Stimulated activated CD8-positive, alpha-beta memory T cell treated with anti-CD3 and anti-CD28 coated beads, Interleukin-15, amount 100 ng/mL, for 1 hour (primary cell): ENCODE measurements at places on chromosomes 2 and 18.
A peak's percentile ranks its signal among the peaks of the same experiment; 100 is the strongest.

DNA sequence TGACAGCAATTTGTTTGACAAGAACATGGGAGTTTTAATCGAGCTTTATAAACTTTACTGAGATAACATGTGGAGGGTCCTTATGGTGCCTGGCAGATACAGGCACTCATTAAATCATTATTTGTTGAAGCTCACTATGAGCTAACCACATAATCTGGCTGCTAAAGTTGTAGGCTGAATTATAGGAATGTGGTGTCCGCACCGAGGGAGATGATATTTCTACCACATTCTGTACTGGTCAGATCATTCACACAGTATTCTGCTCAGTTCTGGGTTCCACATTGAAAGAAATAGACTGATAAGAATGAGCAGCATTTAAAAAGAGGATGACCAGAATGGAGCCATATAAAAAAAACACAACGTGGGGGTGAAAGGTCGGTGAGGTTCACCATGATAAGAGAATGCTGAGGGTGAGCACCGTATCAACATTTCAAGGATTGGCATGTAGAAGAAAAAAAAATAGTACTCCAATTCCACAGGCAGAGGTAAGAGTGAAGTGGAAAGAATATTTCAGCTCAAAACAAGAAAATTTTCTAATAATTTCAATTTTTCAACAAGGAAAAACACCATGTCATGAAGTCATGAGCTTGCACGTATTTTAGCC lies 54.4 kb downstream of the TMEFF2 start:
- no peak for DNase-seq

- DNase-seq = no peak
These were observed 4.3 kb upstream of the GALNT1 start for GRCh38 chr18:35577045-35577848.

DNA sequence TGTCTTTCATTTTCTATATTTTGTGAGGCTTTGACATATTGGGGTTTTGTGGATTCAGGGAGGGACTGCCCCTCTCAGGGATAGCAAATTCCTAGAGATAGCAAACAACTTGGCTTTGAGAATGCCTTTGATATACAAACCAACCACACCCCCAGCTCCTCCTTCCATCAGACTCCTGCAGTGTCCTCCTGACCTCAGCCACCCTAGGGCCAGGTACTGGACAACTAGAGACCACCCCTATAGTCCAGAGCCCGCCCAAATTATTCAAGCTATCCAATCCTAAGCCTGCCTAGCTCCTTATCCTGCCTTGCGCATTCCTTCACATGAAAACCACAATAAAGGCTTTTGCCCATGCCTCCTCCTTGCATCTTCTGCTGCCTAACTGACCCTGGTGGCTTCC lies 22.9 kb upstream of the STAM2 start:
- no peak for DNase-seq

- DNase-seq = no peak
These were observed 141.5 kb downstream of the FBXO15 start for GRCh38 chr18:74006143-74006542.

GRCh38 chr18:61827591-61827990 lies 65.2 kb downstream of the RNF152 start:
- no peak for DNase-seq

DNA sequence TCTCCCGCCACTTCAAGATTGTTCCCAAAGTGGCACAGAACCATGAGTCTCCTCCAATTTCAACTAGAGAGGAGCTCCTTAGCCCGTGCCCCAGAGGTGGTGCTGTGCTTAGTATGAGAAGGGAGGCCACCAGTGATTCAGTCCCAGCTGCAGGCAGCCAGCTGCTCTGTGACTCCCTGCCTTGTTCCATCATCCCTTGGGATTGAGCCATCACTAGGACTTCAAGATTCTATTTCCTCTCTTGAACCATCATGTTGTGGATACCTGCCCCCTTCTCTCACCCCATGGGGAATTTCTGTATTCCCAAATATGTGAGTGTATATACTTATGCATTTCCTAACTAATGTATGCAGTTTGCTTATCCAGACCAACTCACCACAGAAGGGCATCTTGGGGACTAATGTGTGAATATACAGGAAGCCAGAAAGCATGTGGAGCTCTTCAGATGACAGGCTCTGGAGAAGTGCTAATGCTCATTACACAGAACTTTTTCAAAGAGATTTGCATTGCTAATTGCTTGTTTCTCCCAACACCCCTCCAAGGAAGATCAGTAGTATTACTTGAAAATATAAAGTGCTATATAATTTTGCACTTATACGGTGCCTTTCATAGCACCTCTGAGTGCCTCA lies 111.0 kb upstream of the MAP3K20 start:
- DNase-seq = no peak

DNA sequence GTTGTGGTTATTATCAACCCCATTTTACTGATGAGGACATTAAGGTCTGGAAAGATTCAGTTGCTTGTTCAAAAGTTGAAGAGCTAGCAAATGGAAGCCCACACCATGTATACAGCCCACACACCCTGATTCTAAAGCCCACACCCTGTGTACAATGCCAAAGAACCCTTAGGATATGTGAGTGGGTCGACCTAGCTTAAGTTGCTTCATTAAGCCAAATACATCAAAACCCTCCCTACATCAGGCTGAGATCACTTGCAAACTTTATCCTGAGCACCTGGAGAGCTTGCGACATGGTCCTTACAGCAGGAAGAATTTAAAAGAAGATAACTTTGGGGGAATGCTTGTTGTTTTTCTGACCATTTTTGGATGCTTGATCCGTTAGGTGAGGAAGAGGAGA lies 435 bp upstream of the ARHGAP25 start:
- DNase-seq = no peak

DNA sequence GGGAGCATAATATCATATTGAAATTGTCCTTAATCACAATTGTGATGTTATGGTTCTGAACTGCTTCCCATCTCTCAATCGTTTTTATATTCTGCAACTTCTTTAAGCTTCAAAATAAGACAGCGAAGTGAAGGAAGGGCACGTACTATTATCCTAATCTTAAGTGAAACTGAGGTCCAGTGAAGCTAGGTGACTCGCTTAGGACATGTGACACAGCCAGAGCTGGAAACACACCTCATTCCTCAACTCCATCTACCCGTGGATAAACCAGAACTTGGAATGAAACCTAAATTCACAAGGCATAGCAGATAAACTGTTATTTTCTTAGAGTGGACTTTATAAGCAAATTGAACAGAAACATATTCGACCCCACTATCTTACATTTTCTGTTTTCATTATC lies 191.2 kb upstream of the PXDN start:
- DNase-seq = no peak

DNA sequence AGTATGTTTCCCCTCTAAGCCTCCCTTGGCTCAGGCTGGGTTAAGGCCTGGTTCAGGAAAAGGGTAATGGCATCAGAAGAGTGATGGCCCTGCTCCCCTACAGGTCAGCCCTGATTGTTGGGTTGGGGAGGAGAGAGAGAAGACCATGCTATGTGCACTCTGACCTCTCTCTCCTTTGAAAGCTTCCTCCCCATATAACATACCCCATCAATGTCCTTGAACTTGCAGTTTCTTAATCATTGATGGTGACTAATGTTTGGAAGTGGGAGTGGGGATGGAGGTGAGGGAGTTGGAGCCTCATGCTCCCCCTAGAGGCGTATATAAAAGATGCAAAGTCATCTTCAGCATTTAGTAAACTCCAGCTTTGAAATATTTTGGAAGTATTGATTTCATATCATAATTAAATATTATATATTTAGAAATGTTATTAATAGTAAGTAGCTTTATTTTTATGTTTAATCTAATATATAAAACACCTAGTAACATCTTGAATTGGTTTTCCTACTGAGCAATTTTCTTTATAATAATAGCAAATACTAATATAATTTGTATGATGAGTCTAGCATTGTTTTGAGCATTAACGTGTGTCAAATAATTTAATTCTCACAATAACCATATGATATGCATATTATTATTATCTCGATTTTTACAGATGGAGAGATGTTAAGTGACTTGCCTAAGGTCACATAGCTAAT lies 8.8 kb downstream of the PLCL1 start:
- no peak for DNase-seq

GRCh38 chr18:39647627-39648534 lies 2082.3 kb upstream of the CELF4 start:
- DNase-seq = no peak

DNA sequence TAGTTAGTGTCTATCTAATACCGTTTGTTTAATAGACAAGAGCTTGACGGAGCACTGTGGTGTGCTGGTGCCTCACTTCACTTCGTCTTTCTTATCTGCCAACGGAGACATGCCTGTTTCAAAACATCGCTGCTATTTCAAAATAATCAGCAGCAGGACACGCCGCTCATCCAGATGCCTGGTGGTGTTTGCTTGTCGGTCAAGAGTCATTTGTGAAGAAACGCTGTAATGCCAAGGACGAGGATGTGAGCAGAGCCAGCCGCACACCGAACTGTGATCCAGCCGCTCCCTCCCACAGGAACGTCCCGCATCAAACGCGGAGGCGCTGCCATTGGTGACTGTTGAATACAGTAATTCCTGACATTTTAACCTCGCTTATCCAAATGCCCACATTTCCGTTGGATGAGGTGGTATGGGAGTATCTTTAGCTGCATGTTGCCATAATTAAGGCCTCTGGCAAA lies 432.4 kb downstream of the FBXO15 start:
- DNase-seq = no peak

GRCh38 chr2:30447149-30448045 lies at the start of gene LCLAT1:
Gene LCLAT1, plus strand, starts transcription at chr2:30447246. Its CDS starts 78,345 bp downstream, at chr2:30525591.
- DNase-seq = peak; percentile 64

DNA sequence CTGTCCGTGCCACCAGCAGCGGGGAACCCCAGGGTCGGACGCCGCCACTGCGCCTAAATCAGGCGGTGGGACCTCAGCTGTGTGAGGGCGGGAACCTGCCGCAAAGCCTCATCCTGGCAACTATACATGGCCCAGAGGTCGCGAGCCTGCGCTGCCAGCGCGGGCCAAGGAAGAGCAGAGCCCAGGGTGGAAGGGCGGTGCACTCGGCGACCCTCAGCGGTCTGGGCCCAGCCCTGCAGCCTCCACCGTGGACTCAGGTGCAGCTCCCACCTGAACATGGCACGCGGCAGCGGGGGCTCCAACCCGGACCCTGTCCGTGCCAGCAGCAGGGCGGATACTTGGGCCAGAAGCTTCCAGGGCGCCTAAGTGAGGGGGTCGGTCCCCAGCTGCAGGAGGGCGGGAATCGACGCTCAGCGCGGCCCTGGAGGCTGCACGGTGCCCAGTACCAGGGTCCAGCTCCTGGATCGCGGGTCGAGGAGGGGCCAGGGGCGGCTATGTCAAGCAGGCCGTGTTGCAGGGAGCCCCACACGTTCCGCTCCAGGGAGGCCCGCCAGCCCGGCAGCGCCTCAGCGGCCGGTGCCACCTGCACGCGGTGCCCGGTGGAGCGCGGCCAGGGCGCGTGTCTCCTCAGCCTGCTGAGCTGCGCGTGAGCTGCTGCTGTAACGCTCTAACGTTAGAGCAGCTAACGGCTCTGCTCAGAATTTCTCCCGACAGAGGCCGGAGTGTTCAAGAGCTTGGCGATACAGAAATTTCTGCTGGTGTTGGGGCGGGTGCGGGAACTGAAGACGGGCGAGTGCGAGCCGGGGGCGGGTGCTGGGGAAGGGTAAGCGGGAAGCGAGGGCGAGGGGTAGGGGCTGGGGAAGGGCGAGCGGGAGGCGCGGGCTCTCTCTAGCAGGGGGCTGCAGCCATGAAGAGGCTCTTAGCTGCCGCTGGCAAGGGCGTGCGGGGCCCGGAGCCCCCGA lies at the start of gene ANKRD30B:
ANKRD30B (plus strand) TSS at position 660 of the 962 bp plus-strand sequence; CDS start at position 908, 248 bp downstream.
- DNase-seq = no peak

GRCh38 chr2:108625186-108625827 lies 91.0 kb downstream of the LIMS1 start:
- DNase-seq = no peak

GRCh38 chr2:9169349-9170107 lies 37.1 kb upstream of the ASAP2 start:
- no peak for DNase-seq

- DNase-seq = no peak
These were observed 89.6 kb downstream of the ITGB1BP1 start for GRCh38 chr2:9333591-9334171.

DNA sequence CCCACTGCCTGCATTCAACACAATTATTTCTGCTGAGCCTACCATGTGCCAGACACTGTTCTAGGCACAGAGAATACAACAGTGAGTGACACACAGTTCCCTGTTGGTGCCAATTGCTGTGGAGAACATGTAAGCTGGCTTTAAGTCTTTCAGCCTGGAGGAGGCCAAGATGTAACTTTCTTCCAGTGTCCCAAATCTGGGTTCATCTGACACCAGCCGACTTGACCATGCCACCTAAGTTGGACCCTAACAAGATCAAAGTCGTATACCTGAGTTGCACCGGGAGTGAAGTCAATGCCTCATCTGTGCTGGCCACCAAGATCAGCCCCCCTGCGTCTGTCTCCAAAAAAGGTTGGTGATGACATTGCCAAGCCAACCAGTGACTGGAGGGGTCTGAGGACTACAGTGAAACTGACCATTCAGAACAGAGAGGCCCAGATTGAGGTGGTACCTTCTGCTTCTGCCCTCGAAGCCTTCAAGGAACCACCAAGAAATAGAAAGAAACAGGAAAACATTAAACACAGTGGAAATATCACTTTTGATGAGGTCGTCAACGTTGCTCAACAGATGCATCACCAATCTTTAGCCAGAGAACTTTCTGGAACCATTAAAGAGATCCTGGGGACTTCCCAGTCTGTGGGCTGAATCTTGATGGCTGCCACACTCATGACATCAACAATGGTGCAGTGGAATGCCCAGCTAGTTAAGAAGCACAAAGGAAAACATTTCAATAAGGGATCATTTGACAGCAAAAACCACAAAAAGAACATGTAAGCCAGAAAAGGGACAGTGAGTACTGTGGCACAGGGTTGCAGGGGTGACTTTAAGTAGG lies 6.3 kb downstream of the TRABD2A start:
- no peak for DNase-seq

DNA sequence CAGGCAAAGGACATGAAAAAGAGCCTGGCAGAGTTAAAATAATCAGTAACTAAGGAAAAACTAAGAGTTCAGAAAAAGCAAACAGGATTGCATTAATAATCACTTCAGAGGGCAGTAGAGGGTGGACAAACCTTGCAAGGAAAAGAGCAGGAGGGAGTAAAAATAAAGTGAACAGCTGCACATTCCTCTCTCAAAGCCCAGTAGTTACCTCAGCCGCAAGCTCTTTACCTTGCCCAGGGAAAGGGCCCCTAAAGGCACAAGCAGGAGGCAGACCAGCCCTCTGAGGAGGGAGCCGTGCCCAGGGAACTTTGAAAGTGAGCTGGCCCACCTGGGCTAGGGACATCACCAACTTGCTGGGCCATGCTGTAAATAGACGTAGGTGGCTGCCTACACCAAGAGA lies 196.9 kb downstream of the C1D start:
- DNase-seq = no peak

- DNase-seq = no peak
These were observed 157.9 kb downstream of the ANKRD44 start for GRCh38 chr2:197152451-197153228.

DNA sequence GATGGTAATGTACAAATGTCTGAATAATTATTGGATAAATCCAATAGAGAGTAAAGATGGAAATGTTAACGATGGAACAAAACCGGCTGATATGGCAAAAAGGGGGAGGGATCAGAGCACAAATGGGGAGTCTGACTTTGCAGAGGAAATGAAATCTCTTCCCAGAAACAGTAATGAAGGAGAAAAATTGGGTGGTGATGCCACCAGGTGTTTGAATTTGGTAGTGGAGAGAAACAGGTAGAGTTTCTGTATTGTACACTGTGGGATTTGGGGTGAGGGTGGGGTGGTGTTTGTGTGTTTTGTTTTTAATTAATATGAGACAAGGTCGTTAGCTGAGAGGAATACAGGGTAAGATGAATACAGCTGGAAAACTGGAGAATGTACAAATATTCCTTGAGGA lies 20.4 kb upstream of the XDH start:
- no peak for DNase-seq

- no peak for DNase-seq
These were observed 72.3 kb upstream of the TWIST2 start for GRCh38 chr2:238775591-238775990.

- DNase-seq = no peak
These were observed 392.8 kb upstream of the ACVR2A start for GRCh38 chr2:147451902-147452515.
